Mesenteric fat pad (tissue), 1 donor: ENCODE measurements at places on chromosomes 13 and 19. TPM values are rescaled to one million over a fixed set of nuclear protein-coding genes. Genes with fewer than 3 reads are reported as not detected.
A peak's percentile ranks its signal among the peaks of the same experiment; 100 is the strongest.

Gene FBN3
- total RNA-seq = not detected

Gene ADAMTS10
- 19.0 TPM for total RNA-seq

Gene EBI3
- 5.8 TPM for total RNA-seq

- peak; percentile 99 for DNase-seq
Observed at GRCh38 chr19:43575156-43575950, at the start of the genes PINLYP and XRCC1. Gene PINLYP, plus strand, starts transcription at chr19:43575801. Its CDS starts 1,391 bp downstream, at chr19:43577192. Gene XRCC1, minus strand, starts transcription at chr19:43575527. Its CDS starts 69 bp downstream, at chr19:43575458.

DNA sequence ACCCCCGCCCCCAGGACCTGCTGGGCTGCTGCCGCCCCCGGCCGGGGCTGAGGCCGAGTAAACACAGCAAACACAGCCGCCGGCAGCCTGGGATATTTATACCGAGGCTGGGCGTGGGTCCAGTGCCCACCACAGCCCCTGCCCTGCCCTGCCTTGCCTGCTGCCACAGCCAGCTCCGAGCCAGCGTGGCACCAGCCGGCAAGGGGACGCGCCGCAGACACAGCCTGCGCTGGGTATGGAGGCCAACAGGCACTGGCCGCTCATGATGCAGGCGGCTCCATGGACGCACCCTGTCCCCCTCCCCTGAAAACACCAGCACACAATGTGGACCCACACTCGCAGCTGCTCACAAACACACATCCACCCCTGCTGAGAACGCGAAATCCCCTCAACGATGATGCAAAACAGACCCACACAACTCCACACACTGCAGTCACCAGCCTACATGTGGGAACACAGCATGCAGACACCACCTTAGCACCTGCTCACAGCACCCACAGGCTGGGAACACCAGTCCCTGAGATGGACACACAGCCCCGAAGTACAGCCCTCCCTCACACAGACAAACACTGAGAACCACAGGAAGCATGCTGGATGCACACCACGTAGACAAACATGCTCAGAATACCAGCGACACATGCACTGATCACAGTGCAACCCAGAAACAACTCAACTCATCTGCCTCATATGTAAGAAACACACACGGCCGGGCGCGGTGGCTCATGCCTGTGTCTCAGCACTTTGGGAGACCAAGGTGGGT, 16.2 kb downstream of the CCDC97 start:
- DNase-seq = no peak

Gene FKRP
- 13.2 TPM for total RNA-seq

GRCh38 chr19:7916103-7916954, 1.7 kb downstream of the TGFBR3L start:
- DNase-seq = no peak

Gene ZNF98
- total RNA-seq = 1.6 TPM

Gene ADAMTSL5
- total RNA-seq = 1.8 TPM

GRCh38 chr19:1025960-1026782, at the start of gene CNN2:
Gene CNN2, plus strand, starts transcription at chr19:1026608. Its CDS starts 54 bp downstream, at chr19:1026662.
- DNase-seq = no peak

DNA sequence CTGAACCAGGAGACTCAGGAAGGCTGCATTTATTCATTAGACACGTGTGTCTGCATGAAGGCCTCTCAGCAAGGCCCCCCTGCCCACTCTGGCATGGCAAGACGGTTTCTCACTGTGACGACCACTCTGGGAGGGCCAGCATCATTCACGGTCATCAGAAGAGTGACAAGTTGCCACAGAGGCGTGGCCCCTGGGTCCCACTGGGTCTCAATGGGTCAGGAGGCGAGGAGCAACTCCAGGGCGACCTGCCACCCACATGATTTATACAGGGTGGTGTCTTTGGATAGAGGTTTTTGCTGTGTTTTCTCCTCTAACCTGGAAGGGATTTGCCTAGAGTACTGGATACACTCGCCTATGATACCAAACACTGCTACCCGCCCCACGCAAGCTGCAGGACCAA, 60.7 kb downstream of the KLF2 start:
- DNase-seq = no peak

GRCh38 chr19:39342647-39343305, 555 bp downstream of the SAMD4B start:
- DNase-seq = no peak

Gene ABHD17A
- total RNA-seq = 67.2 TPM

- no peak for DNase-seq
Observed at GRCh38 chr19:51098365-51099046, 9.7 kb downstream of the CTU1 start.

Gene SIGLEC12
- total RNA-seq = 1.9 TPM

Gene TMEM238
- total RNA-seq = 0.90 TPM

Gene ANKLE1
- total RNA-seq = 0.55 TPM

Gene ISYNA1
- 18.3 TPM for total RNA-seq

GRCh38 chr19:38409631-38410133, 6.8 kb downstream of the FAM98C start:
- no peak for DNase-seq

GRCh38 chr13:30148786-30149185, 158.6 kb downstream of the KATNAL1 start:
- no peak for DNase-seq

DNA sequence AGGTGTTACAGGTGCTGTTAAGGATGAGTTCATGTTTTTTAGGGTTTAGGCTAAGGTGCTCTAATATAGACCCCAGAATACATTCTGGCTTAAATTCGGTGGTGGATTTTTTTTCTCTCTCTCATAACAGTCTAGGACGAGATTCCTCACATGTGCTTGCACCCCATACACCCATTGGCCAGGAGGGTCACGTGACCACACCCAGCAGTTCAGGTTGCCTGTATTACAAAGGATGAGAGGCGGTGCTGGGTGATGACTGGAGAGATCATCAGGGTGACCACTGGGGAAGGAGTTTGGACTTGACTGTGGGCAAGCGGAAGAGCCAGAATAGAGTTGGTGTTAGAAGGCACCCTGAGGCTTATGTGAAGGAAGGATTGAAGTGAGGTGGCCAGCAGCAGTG, 27.7 kb downstream of the PPP2R1A start:
- no peak for DNase-seq

GRCh38 chr13:77269141-77269540, 57.8 kb downstream of the MYCBP2 start:
- no peak for DNase-seq

GRCh38 chr19:55391702-55392615, 6.2 kb downstream of the RPL28 start:
- no peak for DNase-seq

Gene CGB2
- total RNA-seq = not detected

DNA sequence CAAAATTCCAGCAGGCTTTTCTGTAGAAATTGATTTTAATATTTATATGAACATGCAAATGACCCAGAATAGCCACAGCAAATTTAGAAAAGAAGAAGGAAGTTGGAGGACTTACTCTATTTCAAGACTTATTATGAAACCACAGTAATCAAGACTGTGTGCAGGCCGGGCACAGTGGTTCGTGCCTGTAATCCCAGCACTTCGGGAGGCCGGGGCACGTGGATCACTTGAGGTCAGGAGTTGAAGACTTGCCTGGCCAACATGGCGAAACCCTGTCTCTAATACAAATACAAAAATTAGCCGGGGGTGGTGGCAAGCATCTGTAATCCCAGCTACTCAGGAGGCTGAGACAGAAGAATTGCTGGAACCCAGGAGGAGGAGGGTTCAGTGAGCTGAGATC, 6.0 kb upstream of the FFAR2 start:
- DNase-seq = no peak

Gene FFAR1
- total RNA-seq = not detected

GRCh38 chr13:41053384-41053826, 7.9 kb upstream of the WBP4 start:
- no peak for DNase-seq

DNA sequence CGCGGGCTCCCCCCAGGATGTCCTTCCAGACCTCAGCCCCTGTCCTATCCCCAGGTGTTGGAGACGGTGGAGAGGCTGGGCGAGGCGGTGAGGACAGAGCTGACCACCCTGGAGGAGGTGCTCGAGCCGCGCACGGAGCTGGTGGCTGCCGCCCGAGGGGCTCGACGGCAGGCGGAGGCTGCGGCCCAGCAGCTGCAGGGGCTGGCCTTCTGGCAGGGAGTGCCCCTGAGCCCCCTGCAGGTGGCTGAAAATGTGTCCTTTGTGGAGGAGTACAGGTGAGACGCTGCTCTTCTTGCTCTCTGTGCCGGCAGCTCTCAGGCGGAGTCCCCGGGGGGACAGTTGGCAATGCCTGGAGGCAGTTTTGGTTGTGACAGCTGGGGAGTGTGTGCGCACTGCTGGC, 6.9 kb downstream of the TTYH1 start:
- DNase-seq = no peak

GRCh38 chr13:40047322-40047771, 391.9 kb downstream of the COG6 start:
- no peak for DNase-seq

DNA sequence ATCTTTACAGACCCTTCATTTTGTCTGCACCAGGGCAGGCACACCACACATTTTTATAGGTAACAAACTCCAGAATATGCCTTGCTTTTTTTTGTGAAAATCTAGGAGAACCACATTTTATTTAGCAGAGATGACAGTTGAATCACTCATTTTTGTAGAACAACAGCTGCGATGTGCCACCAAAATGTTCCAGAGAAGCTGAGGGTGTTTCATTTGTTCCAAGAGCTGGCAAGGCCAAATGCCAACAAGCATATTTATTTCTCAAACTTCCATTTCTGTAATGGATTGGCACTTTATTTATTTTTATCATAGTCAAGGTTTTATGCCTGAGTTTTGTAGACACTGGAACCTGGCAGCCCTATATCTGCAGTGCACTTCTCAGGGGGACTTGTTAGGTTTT, 10.4 kb downstream of the OLFM4 start:
- no peak for DNase-seq

DNA sequence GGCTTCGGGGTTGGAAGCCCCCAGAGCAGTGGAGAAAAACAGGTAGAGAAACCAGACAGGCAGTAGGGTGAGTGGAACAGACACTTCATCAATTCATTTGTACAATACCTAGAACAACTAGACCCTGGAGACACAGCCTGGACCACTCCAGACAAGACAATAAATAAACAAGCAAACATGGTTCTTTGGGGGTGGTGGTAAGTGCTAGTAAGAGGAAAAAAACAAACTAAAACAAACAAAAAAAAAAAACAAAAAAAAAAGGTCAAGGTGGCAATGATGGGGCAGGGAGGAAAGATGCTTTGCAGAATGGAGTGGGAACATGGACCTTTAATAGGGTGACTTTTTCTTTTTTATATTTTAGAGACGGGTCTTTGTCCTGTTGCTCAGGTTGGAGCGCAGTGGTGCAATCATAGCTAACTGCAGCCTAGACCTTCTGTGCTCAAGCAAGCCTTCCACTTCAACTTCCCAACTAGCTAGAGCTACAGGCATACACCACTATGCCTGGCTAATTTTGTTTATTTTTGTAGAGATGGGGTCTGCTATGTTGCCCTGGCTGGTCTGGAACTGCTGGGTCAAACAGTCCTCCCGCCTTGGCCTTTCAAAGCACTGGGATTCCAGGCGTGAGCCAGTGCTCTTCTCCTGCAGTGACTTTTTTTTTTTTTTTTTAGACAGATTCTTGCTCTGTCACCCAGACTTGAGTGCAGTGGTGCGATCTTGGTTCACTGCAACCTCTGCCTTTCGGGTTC, 3.1 kb downstream of the JUNB start:
- DNase-seq = no peak

Gene LENG9
- 8.3 TPM for total RNA-seq

DNA sequence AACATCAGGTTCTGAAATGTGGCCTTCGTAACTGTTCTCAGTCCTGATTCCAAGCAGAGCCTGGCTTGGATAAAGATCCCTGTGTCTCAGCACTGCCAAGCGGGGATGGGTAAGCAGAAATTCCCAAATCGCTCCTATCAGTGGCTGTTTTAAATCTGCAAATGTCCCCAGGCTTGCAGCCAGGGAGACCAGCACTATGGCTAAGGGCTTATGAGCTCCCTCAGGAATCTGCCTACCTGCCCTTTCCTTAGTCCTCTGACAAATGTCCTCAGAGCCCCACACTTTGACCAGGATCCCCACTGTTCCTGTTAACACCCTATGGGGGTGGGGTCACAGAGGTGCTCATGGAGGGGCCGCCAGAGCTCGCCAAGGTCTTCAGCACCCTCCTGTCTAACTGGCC, 1062.8 kb downstream of the UQCRFS1 start:
- DNase-seq = no peak

DNA sequence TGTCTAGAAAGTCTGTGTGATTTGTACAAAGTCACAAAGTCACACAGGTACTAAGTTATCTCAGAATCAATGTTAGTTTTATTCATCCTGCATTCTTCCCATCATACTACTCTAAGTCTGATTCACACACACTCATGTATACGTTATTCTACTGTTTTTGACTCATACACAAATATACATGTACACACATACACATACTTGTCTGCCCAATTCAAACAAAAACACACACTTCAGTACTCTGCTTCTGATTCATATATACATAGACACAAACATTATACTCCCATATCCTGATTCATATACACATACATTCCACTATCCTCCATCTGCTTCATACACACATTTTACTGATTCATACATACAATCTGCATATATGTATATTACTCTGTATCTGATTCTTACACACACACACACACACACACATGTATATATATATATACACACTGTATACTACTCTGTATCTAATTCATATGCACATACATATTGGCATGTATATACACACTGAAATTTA, 69.3 kb downstream of the KLF12 start:
- DNase-seq = no peak

Gene CEACAM19
- total RNA-seq = 3.7 TPM
